ENCODE measurements at places on chromosomes 11 and 22. TPM values are rescaled to one million over a fixed set of nuclear protein-coding genes. Genes with fewer than 3 reads are reported as not detected.
A peak's percentile ranks its signal among the peaks of the same experiment; 100 is the strongest.

- peaks cover 3% of the 10 kb centered on the region for H3K4me1 ChIP-seq
- DNase-seq = no peak
- no peaks in the 10 kb centered on the region for H3K27me3 ChIP-seq
- no peaks in the 10 kb centered on the region for H3K36me3 ChIP-seq
- H3K4me3 ChIP-seq = no peak overlapping the region
Measured at GRCh38 chr11:67320011-67320410, 16.7 kb downstream of the SSH3 start.

DNA sequence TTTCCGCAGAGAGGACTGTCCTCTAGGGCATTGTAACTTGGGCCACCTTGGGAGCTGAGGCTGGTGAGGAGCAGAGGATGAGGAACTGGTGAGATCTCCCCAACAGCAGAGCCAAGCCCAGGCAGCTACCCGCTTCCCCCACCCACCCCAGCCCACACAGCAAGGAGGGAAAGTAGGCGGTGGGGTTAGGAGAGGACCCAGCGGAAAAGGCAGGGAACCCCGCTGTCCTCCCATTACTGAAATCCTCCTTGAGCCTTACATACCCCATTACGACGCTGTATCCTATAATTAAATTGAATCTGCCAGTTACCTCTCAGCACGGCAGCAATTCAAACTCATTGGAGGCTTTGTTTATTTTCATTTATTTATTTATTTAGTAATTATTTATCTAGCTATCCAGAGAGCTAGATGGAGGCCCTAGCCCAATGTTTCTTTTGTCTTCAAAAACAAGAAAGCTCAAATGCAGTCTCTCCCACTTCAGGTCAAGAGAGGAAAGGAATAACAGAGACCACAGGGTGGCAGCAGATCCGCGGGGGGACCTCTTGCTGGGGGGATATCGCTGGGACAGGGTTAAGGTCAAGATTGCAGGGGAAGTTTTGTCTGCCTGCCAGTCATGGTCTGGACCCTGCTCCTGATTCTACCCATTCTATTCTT, 218.0 kb downstream of the ST3GAL4 start:
- H3K36me3 ChIP-seq = no peaks in the 10 kb centered on the region
- DNase-seq = no peak
- H3K27me3 ChIP-seq = no peaks in the 10 kb centered on the region
- H3K27ac ChIP-seq = no peak overlapping the region
- H3K4me3 ChIP-seq = no peak overlapping the region

GRCh38 chr22:36923131-36923788, 9.8 kb downstream of the CSF2RB start:
- no peak overlapping the region for H3K4me3 ChIP-seq
- no peaks in the 10 kb centered on the region for H3K27me3 ChIP-seq
- H3K27ac ChIP-seq = no peak overlapping the region

DNA sequence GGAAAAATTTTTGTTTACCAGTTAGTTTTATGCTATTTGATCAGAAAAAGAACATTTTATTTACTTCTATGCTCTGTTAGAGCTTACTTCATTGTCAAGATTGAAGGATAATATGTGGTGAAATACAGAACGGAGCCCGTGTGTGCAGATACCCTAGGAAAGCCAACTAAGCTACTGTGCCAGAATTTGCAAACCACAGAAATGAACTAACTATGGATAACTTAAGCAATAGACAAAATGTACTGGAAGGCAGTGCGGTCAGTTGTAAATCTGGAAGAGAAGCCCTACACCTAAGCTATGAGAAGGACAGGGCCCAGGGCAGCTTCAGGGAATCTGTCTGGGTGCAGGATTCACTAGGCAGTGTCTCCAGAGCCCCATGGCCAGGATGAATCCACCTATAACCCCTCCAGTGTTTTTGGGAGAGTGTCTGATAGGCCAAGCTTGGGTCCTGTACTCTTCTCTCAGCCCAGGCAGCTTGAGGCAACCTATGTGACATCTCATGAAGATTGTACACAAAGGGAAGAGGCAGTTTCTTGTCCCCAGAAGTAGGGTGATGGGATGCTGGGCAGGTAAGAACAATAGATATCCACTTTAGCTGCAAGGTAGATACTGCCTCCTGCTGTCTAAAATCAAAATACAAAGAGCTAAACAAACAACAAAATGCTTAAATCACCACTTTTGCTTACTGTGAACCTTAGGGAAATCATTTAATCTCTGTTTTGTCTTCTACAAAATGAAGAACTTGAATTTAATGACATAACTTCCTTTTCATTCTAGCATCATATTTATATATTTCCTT, 12.1 kb downstream of the MMP7 start:
- no peak for DNase-seq
- peaks cover 15% of the 10 kb centered on the region for H3K4me1 ChIP-seq
- H3K36me3 ChIP-seq = no peaks in the 10 kb centered on the region
- H3K27ac ChIP-seq = no peak overlapping the region

DNA sequence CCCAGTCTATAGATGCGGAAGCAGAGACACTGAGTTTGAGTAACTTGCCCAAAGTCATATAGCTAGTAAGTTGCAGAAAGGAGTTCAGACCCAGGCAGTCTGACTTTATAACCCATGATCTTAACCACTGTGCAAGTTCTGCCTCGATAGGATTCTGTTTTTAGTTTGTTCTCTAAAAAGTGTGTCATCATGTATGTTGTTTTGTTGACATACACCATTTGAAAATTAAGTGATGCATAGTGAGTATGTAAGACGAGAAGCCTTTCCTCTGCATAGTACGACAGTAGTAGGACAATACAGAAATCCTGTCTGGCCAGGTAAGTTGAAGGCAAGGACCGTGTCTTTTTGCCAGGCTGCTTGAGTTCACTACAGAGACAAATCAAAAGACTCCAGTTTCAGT, 3.3 kb downstream of the ZC3H12C start:
- H3K27me3 ChIP-seq = no peaks in the 10 kb centered on the region
- H3K4me3 ChIP-seq = peak overlapping the region; percentile 72
- H3K27ac ChIP-seq = no peak overlapping the region
- H3K36me3 ChIP-seq = no peaks in the 10 kb centered on the region
- no peak for DNase-seq

DNA sequence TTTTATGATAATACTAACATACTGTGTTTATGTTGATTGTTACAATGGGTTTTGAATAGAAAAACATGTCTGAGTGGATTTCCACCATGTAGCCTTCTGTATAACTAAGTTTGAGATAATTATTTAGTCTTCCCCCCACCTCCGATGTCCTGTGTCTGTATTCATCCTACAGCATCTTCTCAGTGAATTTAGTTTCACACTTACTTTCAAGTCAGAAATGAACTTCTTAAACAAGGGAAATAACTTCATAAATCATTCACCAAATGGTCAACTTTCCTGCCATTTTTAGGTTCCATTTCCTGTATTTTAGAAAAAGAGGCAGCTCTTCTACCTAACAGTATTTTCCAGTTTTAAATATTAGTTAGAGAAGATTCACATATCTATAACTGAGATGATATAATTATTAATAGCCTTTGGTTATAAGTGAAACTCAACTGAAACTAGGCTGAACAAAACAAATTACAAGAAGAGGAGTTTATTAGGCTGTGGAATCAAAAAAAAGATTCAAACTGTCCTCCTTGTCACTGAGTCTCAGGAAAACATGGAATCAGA, 3.5 kb downstream of the OR51B5 start:
- H3K27me3 ChIP-seq = no peaks in the 10 kb centered on the region
- DNase-seq = peak; percentile 39
- H3K4me1 ChIP-seq = no peaks in the 10 kb centered on the region
- no peak overlapping the region for H3K27ac ChIP-seq

- no peak overlapping the region for H3K27ac ChIP-seq
- peak; percentile 19 for DNase-seq
- peaks cover 12% of the 10 kb centered on the region for H3K4me1 ChIP-seq
Measured at GRCh38 chr11:123308077-123308476, 113.0 kb upstream of the CLMP start.

- H3K4me1 ChIP-seq = no peaks in the 10 kb centered on the region
- H3K27ac ChIP-seq = no peak overlapping the region
- 0 out of 2 replicates have a peak, but pooled peaks cover 2% of the 10 kb centered on the region for H3K27me3 ChIP-seq
- H3K36me3 ChIP-seq = no peaks in the 10 kb centered on the region
- DNase-seq = no peak
Measured at GRCh38 chr11:107609400-107610218, 18.7 kb downstream of the ELMOD1 start.

DNA sequence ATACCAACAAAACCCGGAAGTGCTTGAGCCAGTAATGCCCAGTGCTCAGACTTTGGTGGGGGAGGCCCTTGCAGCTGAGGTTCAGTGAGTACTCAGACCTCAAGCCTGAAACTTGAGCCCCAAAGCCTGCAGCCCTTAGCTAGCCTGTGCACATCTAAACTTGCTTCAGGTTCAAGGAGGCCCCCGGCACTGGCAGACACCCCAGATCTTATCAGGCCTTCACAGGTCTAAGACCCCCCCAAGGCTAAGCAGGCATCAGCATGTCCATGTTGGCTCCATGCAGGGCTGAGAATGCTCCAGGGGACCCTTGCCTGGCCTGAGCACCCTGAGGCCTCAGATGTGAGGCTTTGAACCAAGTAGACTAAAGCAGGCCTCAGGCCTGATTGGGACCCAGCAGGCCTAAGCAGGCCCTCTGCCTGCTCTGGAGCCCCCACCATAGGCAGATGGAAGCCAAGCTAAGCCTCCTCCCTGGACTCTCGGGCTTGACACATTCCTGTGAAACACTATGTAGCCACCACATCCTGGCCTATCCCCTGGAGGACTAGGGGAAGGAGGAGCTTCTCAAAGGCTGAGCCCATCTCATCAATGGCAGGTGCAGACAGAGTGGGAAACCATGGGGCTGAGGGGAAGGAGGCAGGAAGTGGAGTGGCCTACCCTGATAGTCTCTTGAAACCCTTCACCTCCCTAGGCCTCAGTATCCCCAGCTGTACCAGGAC, 1.2 kb upstream of the CASTOR1 start:
- no peak overlapping the region for H3K4me3 ChIP-seq
- no peaks in the 10 kb centered on the region for H3K27me3 ChIP-seq

- DNase-seq = no peak
- no peaks in the 10 kb centered on the region for H3K36me3 ChIP-seq
- H3K27me3 ChIP-seq = no peaks in the 10 kb centered on the region
- H3K27ac ChIP-seq = no peak overlapping the region
Measured at GRCh38 chr11:101211407-101211975, 81.9 kb upstream of the PGR start.

DNA sequence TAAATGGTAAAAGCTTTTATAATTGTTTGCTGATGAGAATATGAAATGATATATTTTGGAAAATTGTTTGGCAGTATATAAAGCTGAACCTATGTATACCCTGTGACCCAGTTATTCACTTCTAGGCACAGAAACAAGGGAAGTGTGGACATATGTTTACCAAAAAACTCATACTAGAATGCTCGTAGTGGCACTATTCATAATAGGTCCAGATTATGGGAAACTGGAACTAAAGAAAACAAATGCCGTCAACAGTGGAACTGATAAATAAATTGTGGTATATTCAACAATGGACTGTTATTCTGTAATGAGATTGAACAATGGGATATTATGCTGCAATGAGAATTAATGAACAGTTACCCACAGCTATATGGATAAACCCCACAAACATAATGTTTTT, 32.8 kb downstream of the CSTPP1 start:
- DNase-seq = no peak
- H3K4me1 ChIP-seq = no peaks in the 10 kb centered on the region
- H3K27me3 ChIP-seq = no peaks in the 10 kb centered on the region
- no peak overlapping the region for H3K27ac ChIP-seq
- no peak overlapping the region for H3K4me3 ChIP-seq

DNA sequence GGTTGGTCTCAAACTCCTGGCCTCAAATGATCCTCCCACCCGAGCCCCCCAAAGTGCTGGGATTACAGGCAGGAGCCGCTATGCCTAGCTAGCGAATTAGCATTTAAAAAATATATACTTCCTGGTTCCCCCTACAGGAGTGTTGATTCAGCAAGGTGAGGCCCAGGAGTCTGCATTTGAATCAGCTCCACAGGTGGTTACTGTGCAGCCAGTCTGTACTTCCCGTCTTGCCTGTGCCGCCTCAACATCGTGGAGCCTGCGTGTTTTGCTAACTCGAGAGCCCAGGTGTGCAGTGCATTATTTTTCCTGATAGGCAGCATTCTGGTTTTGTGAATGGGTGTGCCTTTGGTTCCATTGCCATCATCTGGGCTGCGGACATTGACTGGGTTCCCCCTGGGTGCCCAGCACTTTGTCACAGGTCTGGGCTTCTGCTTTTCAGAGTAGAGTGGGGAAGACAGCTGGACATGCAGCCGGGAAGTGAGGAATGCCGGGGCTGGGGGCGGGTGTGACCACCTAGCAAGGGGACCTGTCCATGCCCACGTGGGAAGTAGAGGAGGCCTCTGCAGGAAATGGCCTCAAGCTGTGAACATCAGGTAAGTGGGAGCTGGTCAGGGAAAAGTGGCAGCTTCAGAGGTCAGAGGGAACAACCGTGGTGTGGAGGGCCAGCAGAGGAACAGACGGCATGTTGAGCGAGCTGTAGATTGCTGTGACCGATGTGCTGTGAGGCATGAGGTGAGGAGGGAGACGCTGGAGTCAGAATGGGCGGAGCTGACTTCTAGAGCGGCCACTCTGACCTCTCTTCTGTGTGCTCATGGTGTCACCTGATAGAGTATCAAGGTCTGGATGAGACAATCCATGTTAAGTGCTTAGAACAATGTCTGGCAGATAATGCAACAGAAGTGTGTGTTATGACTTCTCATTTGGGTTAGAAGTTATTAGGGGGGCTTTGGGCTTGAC, 42.2 kb downstream of the PPFIA1 start:
- no peaks in the 10 kb centered on the region for H3K27me3 ChIP-seq
- H3K27ac ChIP-seq = no peak overlapping the region
- no peak overlapping the region for H3K4me3 ChIP-seq

DNA sequence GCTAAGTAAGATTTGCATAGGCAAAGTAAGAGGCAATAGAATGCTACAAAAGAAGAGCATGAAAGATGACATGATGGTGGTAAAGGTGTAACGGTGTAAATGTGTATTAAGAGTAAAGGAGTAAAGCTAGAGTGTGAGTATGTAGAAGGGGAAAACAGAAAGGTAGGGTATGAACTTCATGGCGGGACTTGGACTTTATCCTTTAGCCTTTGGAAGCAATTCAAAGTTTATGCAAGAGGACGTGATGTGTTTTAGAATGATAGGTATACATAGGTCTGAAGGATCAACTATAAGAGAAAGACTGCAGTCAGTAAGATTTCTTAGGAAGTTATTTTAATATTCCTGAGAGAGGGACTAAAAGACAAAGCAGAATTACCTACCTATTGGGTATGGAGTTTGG, 358.0 kb upstream of the FAT3 start:
- no peaks in the 10 kb centered on the region for H3K4me1 ChIP-seq
- no peak overlapping the region for H3K4me3 ChIP-seq
- no peak for DNase-seq
- no peak overlapping the region for H3K27ac ChIP-seq
- H3K36me3 ChIP-seq = no peaks in the 10 kb centered on the region

The PNPLA5 gene
- total RNA-seq = not detected

The BDNF gene
- 0.08 TPM for total RNA-seq

The NXPE1 gene
- total RNA-seq = not detected

The NEU3 gene
- 13.3 TPM for total RNA-seq
